ENCODE measurements at places on chromosomes 5 and 9.

GRCh38 chr5:114361724-114362196, at the start of gene KCNN2:
TSS of gene KCNN2 (plus strand) at chr5:114362070. CDS start at chr5:114362140, 70 bp downstream.
- DNase-seq, result peak; percentile 39

GRCh38 chr5:13303445-13303844, 641.0 kb downstream of the DNAH5 start:
- peak; percentile 1 for DNase-seq

DNA sequence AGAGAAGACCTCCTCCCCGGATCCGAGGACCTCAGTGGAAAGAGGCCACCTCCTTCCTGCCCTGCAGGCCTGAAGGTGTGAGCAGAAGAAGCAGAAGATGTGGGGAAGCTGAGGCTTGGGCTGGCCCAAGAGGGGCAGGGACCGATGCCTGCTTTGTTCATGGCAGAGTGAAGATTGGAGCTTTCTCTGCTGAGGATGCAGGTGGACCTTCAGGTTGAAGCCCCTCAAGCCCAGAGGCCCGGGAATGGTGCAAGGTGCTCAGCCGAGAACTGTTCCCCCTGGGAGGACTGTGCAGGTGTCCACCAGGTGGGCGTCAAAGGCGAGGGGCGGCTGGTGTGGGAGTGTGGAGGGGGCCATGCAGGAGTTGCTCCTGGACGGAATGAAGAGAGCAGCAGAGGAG, 277.9 kb upstream of the IRX2 start:
- no peak for DNase-seq

GRCh38 chr9:109789556-109789955, 9.6 kb downstream of the PALM2AKAP2 start:
- DNase-seq, result no peak

- no peak for DNase-seq
Measured at GRCh38 chr9:86757382-86757720, 190.0 kb downstream of the GAS1 start.

- DNase-seq, result peak; percentile 86
Measured at GRCh38 chr9:32742296-32742695, 41.0 kb upstream of the TMEM215 start.

DNA sequence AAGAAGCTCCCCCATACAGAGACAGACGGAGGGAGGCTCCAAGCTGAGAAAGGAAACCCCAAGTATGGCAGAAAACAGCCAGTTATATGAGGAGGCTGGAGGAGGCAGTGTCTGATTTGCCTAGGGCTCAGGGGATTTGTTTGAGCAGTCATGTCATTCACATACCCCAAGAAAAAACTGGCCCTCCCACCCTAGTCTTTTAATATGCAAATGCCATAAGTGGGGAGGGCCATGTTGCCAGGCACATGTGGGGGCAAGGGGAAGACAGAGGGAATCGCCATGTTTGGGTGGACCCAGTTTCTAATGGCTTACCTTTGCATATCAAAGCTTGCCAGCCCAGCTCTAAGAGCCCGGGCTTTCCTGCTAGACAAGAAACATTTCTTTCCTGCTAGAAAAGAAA, 1163.8 kb downstream of the TAF11L14 start:
- DNase-seq, result no peak

DNA sequence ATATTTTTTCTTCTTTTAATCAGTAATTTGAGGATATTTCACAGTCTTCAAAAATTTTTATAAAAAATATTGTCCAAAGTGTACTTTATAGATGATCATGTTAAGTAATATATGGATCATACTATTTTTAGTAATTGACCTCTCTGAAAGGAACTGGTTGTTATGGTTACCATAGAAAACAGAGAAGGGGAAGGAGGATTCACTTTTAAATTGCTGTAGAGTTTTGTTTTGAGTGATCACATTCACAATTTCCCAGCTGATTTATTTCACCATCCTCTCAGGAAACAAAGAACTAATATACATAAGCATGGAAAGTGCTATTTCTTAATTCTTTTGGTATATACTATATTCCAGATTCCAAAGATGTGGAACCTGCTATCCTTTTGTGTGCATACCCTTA, 56.5 kb upstream of the NREP start:
- DNase-seq, result no peak

- no peak for DNase-seq
Measured at GRCh38 chr9:119240546-119240945, 128.7 kb downstream of the BRINP1 start.

DNA sequence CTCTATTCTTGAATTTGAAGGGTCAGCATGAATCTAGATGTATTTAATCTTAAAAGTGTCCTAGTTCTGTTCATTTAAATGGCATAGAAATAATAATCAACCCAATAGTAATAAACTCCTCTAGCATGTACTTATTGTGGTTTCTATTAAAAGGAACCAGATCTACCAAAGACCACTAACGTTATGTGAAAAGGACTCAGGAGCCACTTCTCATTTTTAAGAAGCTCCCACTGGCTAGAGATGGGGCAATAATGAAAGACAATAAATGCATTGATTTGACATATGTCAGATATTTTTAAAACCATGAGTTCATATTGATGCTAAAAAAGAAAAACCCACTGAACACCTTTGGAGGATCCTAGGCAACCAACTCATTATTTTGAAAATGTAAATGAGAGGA, 191.9 kb downstream of the ATP10B start:
- no peak for DNase-seq

DNA sequence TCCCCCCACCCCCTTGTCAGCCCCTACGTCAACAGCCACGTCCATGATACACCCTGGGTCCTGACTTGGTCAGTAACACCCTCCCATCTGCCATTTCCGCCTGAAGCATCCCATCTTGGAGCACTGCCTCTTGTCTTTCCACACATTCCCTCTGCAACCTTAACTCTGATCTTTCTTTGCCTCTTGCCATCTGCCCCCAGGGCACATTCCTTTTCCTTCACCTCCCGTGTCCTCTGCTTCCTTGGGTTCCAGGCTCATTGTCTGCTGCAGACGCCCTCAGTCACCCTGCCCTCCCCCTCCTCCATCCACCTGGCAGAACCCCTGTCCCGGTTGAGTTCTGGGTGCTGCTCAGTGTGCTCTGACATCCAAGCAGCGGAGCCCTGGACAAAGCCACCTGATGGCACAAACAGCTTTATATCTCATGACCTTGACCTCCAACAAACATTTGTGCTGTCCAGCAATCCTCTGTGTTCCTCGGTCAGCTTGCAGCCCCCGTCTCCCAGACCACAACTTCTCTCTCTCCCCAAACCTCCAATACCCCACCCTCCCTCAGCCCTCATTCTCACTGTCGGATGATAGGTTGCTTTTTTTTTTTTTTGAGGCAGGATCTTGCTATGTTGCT, 97.7 kb upstream of the IER5L start:
- no peak for DNase-seq
